ENCODE measurements at places on chromosomes 3 and 15. TPM values are rescaled to one million over a fixed set of nuclear protein-coding genes. Genes with fewer than 3 reads are reported as not detected.

Gene STAB1
- 1.5 TPM for total RNA-seq

DNA sequence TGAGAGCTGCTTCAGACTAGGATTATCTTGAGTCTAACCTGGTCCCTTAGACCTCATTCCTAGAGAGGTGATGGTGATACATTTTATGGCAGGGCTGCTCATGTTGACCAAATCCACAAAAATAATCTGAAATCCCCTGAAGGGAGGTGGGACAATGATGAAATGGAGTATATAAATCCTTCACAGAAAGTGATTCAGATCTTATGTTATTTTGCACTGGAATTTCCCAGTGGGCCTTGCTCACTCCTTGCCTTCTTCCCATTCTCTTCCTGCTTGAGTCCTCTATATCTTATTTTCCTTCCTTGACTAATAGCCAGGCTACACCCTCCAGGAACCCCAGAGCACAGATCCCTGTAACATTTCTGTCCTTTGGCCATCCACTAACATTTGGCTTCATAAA lies 10.4 kb upstream of the TMEM202 start:
- no peaks in the 10 kb centered on the region for H3K4me1 ChIP-seq
- no peak overlapping the region for H3K4me3 ChIP-seq
- H3K27ac ChIP-seq, result no peak overlapping the region
- no peaks in the 10 kb centered on the region for H3K36me3 ChIP-seq
- no peak for DNase-seq
- no peaks in the 10 kb centered on the region for H3K27me3 ChIP-seq

Gene FRMD5
- total RNA-seq, result not detected

DNA sequence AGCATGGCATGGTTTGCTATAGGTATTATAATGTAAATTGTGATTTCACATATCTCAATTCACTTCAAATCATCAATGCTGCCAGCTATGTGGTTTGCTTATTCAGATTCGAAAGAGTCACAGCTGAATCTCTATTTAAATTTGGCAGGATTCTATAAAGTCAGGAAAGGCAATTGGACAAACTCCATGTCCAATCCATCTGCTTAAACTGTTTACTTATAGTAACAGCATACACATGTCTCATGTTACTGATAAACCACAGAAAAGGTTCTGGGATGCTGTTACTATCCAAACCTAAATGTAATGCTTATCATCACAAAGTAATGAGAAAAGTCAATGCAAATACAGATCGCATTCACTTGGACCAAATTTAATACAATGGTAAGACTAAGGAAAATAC lies 229.7 kb downstream of the ISL2 start:
- H3K36me3 ChIP-seq, result peaks cover 5% of the 10 kb centered on the region
- H3K27me3 ChIP-seq, result no peaks in the 10 kb centered on the region
- H3K4me3 ChIP-seq, result no peak overlapping the region
- no peaks in the 10 kb centered on the region for H3K4me1 ChIP-seq

Gene POMGNT2
- 8.4 TPM for total RNA-seq

All from CD4-positive, alpha-beta T cell (primary cell).